SJSA1 (cell line): ENCODE measurements at places on chromosomes 13 and 19. TPM values are rescaled to one million over a fixed set of nuclear protein-coding genes. Genes with fewer than 3 reads are reported as not detected.

Gene PRODH2
- total RNA-seq = not detected in 2 replicates

Gene NLRP9
- not detected in 2 replicates for total RNA-seq

Gene ZNF573
- 0.13 and 0.39 TPM in 2 replicates for total RNA-seq

Gene WDR87
- 0.03 TPM in 1 of 2 replicates, not detected in the other for total RNA-seq

Gene RAB11B
- 5.6 and 9.1 TPM in 2 replicates for total RNA-seq

Gene CEACAM4
- total RNA-seq = not detected in 2 replicates

Gene MAP4K1
- total RNA-seq = not detected in 2 replicates

Gene DAND5
- 0.41 TPM in 1 of 2 replicates, not detected in the other for total RNA-seq

Gene NXNL1
- total RNA-seq = not detected in 2 replicates

Gene IGFLR1
- total RNA-seq = 3.7 and 8.5 TPM in 2 replicates

Gene TNFSF13B
- 0.11 TPM in 1 of 2 replicates, not detected in the other for total RNA-seq

Gene CYP4F3
- total RNA-seq = not detected in 2 replicates

Gene KLK4
- not detected in 2 replicates for total RNA-seq

Gene CLIP3
- total RNA-seq = 1.5 and 2.3 TPM in 2 replicates

Gene FGF22
- total RNA-seq = 0.13 TPM in 1 of 2 replicates, not detected in the other

Gene ZNF575
- 0.09 and 0.42 TPM in 2 replicates for total RNA-seq

Gene NMRK2
- total RNA-seq = not detected in 2 replicates

Gene GIPR
- total RNA-seq = 0.72 and 2.1 TPM in 2 replicates

Gene ZNF790
- 0.18 TPM in 1 of 2 replicates, not detected in the other for total RNA-seq

Gene CYP2F1
- total RNA-seq = not detected in 2 replicates

Gene APLP1
- 11.1 and 11.6 TPM in 2 replicates for total RNA-seq

Gene MYO1F
- 0.37 and 0.94 TPM in 2 replicates for total RNA-seq

Gene ZNF43
- 1.8 and 3.9 TPM in 2 replicates for total RNA-seq

Gene AP1M2
- 4.9 and 9.9 TPM in 2 replicates for total RNA-seq

Gene FCAR
- total RNA-seq = not detected in 2 replicates

Gene BST2
- 0.45 and 3.8 TPM in 2 replicates for total RNA-seq

Gene LCP1
- total RNA-seq = 49.3 and 73.0 TPM in 2 replicates

Gene PTH2
- not detected in 2 replicates for total RNA-seq

Gene TEAD2
- 27.7 and 33.7 TPM in 2 replicates for total RNA-seq

Gene PABPC3
- 0.06 and 0.08 TPM in 2 replicates for total RNA-seq

Gene B3GNT3
- total RNA-seq = not detected in 2 replicates

Gene CD70
- total RNA-seq = 122 and 128 TPM in 2 replicates

Gene CERS1
- not detected in 2 replicates for total RNA-seq

Gene PRR22
- total RNA-seq = 0.76 and 2.0 TPM in 2 replicates

Gene ZNF497
- 0.19 and 1.3 TPM in 2 replicates for total RNA-seq

Gene TMEM190
- total RNA-seq = not detected in 2 replicates

Gene OR10H1
- total RNA-seq = not detected in 2 replicates

Gene NANOS3
- 0.50 TPM in 1 of 2 replicates, not detected in the other for total RNA-seq
